ENCODE measurements at places on chromosomes 3 and 15.

- no peaks in the 10 kb centered on the region for H3K4me1 ChIP-seq
- H3K27me3 ChIP-seq = no peaks in the 10 kb centered on the region
- H3K4me3 ChIP-seq = no peak overlapping the region
Measured at GRCh38 chr3:149717391-149718056, 34.8 kb downstream of the COMMD2 start.

- H3K27me3 ChIP-seq = no peaks in the 10 kb centered on the region
- H3K4me1 ChIP-seq = peaks cover 11% of the 10 kb centered on the region
Measured at GRCh38 chr3:112682361-112682760, 41.4 kb upstream of the CCDC80 start.

GRCh38 chr15:54064365-54064764 is 86.1 kb downstream of the UNC13C start:
- no peaks in the 10 kb centered on the region for H3K36me3 ChIP-seq
- peaks cover 3% of the 10 kb centered on the region for H3K4me1 ChIP-seq
- no peak for DNase-seq
- no peak overlapping the region for H3K27ac ChIP-seq

GRCh38 chr3:128198313-128198712 is 45.0 kb downstream of the EEFSEC start:
- no peak overlapping the region for H3K27ac ChIP-seq
- no peak for DNase-seq
- H3K4me3 ChIP-seq = no peak overlapping the region
- H3K27me3 ChIP-seq = no peaks in the 10 kb centered on the region
- no peaks in the 10 kb centered on the region for H3K36me3 ChIP-seq
